ENCODE measurements at places on chromosomes 13 and 19.

DNA sequence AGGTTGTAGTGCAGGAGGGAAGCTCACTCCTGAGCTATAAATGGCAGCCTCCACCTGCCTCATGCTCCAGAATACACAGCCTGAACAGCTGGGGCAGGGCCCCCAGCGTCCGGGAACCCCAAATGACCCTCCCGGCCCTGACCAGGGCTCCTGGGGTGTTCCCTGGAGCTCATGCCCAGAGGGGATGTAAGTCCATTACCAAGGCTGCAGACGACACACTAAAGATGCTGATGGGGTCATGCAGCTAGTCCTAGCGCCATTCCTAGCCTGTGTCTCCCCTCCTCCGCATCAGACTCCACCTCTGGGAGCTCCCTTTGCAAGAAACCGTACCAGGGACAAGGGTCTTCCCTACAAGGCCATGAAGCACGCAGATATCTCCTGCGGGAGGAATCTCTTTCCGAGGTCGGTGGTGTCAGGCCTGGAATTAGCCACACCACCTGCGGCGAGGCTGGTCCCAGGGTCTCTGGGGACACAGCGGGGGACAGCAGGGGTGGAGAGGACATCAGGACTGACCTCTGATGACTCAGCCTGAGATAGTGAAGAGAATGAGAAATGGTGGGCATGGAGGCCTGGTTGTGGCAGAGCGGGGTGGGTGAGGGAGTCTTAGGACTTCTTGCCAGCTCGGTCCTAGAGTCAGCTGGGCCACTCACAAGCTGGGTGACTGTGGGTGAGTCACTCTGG is 11.9 kb upstream of the TPM4 start:
- no peak for ATAC-seq

GRCh38 chr13:111304041-111304544 is 16.3 kb upstream of the TEX29 start:
- ATAC-seq: no peak

GRCh38 chr13:61144834-61145593 is 270.6 kb downstream of the PCDH20 start:
- ATAC-seq: no peak

GRCh38 chr13:21040120-21040826 is 21.1 kb downstream of the LATS2 start:
- ATAC-seq: no peak
